ENCODE measurements at places on chromosomes 11 and 22.

DNA sequence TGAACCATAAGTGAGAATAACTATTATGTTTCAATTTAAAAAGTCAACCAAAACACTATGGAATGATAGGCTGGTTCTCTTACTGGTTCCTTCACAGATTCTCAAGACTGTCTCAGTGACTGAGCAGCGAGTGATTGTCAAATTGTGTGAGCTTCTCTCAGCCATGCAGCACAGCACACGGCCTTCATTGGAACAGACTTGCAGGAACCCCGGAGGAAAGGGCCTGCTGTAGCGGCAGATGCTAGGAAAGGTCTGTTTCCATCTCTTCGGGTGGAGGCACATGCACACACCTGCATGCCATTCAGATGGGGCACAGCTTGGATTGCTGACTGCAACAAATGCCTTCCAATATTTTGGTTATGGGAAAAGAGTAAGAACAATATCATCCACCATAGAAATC, 741.8 kb downstream of the OPCML start:
- DNase-seq: no peak

DNA sequence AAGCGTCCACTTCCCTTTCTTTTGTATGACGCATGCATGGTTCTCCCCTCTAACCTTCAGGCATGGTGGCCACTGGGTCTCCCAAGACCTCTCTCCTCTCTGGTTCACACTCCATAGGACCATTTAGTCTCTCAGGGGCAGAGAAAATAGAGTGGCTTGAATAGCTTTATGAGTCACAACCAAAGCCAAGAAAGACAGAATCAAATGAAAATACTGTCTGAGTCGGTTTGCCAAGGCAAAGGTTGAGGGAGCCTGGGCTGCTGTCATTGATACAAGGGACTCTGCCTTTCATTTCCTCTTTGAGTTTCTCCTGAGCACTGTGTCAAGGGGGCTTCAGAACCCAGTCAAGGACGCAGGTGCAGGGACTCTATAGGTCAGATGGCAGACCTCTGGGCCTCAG, 44.2 kb downstream of the TENM4 start:
- no peak for DNase-seq

DNA sequence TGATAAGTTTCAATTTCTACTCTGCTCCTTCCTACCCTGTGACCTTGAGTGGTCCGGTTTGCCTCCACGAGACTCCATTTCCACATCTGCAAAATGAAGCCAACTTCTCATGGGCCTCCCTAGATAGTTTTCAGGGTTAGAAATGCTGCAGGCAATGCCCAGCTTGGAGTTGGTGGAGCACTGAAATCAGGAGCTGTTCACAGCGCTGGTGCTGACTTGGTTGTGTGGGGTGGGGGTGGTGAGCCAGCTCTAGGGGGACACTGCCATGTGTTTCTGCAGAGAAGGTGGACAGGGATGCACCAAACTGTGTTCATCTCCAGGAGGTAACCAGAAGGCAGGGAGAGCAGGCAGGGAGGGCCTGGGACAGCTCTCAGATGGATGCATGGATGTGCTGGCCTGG, 37.0 kb downstream of the SGSM1 start:
- peak; percentile 62 for DNase-seq

- no peak for DNase-seq
Measured at GRCh38 chr11:92728628-92729027, 240.8 kb upstream of the MTNR1B start.

- no peak for DNase-seq
Measured at GRCh38 chr11:105181521-105181920, 42.0 kb upstream of the CARD18 start.

Data from H7 (cell line).